ENCODE measurements at places on chromosomes 5 and 9.

- DNase-seq: no peak
These were observed 62.9 kb upstream of the BARX1 start for GRCh38 chr9:94017939-94018531.

DNA sequence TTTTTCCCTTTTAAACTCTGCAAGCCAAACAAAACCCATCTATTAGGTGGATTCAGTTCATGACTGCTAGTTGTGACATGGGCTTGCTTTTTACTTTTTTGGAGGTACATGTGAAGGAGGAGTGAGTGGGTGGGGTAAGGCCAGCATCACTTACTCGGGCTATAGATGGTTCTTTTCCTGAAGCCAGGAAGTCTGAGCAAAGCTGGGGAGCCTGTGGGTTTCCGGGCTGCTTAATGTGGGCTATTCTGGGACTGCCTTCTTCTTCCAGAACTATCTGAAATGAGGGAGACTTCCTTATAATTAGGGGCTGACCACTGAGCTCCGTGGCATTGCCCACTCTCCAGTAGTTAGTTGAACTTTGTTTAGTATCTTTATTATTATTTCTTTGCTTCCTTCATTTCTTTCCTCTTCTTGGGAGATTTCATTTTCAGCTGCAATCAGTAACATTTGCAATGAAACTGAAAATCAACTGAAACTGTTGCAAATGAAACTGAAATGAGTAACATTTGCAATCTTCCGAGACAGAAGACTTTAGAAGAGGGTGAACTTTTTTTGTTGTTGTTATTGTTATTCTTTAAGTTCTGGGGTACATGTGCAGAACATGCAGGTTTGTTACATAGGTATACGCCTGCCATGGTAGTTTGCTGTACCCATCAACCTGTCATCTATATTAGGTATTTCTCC, 204.9 kb downstream of the LRRC70 start:
- DNase-seq: no peak

DNA sequence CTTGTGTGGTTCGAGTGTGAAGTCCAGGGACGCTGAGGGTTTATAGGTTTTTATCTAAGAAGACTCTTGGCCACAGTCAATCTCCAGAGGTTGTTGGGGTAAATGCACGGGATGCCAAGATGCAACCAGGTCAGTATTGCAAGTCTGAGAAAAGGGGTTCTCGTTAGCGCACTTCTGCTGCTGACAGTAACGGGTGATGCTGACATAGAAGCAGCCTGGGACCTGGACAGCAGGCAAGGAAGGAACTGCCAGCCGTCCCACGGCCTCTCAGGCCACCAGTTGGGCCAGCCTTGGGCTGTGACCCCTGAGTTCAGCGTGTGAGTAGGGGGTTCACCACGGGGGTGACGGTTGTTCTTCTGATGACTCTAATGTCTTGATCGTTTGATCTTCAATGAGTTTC, 39.0 kb downstream of the TENT4A start:
- no peak for DNase-seq

DNA sequence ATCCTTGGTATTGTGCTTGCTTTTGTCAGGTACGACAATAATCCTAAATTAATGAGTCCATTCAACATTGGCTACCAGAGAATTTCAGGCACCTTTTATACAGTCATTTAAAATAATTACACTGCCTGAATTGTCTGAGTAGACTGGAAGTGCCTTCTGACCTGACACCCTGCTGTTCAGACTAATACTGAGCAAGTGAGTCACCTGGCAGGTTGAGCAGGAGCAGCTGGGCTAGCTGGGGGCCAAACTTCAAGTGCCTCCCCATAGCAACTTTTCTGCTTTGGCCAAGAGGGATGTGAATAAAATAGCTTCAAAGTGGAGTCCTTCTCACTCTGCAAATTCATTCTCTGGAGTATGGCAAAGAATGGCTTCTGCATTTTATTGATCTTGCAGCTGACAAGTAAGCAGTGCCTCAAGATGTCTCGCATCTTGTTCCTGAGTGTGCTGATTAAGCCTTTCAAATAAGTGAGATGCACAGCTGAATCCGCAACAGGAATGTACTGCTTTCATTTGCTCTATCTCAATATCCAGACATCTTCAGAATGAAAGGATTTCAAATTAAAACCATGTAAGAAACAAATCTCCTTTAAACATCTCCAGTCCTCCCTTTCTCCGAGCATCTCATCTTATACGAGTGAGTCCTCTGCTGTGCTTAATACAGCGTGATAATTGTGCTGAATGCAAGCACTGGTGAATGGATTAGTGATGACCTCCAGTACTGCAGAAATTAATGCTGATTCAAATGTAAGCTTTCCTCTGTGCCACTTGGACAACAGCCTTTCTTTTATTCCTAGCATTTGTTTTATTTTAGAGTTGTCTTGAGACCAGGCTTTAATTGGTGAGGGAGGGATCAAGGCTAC, 271.2 kb downstream of the EDIL3 start:
- DNase-seq: no peak

Measured in AG08395 (cell line).